Right ventricle myocardium inferior (tissue), 1 donor: ENCODE measurements at places on chromosomes 12 and 14. TPM values are rescaled to one million over a fixed set of nuclear protein-coding genes. Genes with fewer than 3 reads are reported as not detected.

Gene RPGRIP1
- total RNA-seq, result 0.60 TPM

Gene TRHDE
- total RNA-seq, result 1.3 TPM

Gene PLCZ1
- not detected for total RNA-seq

Gene RAD52
- total RNA-seq, result 7.1 TPM

Gene CFAP251
- total RNA-seq, result 1.3 TPM

DNA sequence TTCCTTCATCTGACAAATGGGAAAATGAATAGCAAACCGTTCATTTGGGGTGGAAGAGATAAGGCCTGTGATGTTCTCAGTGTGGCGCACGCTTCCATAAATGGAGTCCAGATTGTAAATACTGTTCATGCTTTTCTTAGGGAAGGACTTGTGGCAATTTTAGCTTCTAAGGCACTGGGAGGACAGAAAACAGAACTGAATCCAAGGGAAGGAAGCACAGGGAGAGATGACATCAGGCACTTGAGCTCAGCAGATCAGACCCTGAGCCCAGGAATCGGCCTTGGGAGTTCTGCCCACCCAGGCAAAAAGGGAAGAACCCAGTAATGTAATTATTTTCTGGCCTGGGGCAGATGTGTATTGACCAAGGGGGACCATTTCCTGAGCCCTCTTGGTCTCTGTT is 7.2 kb upstream of the SH2B3 start:
- DNase-seq, result no peak

GRCh38 chr14:60164404-60164711 is 840 bp downstream of the DHRS7 start:
- DNase-seq, result no peak

GRCh38 chr14:74299061-74299545 is 3.6 kb downstream of the ABCD4 start:
- DNase-seq, result no peak

GRCh38 chr12:24760162-24760561 is 188.7 kb downstream of the BCAT1 start:
- no peak for DNase-seq

- DNase-seq, result no peak
These were observed 769.0 kb upstream of the ALG10B start for GRCh38 chr12:37547611-37548010.

- no peak for DNase-seq
These were observed 173.6 kb upstream of the EEA1 start for GRCh38 chr12:93102744-93103143.

- no peak for DNase-seq
These were observed at the start of gene NCOR2 for GRCh38 chr12:124566997-124567672. TSS of gene NCOR2 (minus strand) at chr12:124567612. CDS start at chr12:124495251, 72,361 bp downstream.

DNA sequence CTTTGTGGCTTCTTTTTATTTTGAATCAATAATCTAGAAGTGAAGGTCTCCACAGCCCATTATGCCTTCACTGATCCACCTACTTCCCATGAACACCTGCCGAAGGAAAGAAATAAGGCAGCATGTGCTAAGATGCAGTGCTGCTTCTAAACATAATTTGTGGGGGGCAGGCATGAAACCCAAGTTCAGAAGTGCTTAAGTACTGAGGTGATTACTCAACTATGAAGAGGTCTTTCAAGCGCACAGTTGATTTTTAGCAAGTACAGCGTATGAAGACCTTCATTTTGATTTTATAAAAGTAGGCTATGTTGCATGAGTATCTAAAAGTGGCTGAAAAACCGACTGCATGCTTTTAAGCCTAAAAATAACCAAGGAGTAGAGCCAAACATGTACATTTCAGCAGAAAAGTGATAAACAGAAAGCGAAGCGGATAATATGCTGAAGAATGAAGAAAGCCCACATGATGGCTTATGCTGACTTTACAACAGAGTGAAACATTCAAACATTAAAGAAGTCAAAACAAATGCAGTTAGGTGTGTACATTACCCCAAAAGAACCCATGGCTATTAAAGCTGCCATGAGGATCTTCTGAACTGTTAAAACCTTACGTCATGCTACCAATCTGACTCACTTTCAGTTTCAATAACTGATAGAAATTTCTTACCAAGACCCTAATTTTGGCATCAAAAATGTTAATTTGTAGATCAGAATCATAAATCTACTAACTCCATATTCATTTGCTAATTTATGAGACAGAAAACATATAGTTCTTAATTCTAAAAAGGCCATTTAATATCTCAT is 29.3 kb downstream of the KICS2 start:
- no peak for DNase-seq
